Type B pancreatic cell (in vitro differentiated cells): ENCODE measurements at places on chromosomes 12 and 14.

- DNase-seq, result peak; percentile 40
Observed at GRCh38 chr14:101022916-101023435, 119.5 kb upstream of the RTL1 start.

- no peak for DNase-seq
Observed at GRCh38 chr14:92968291-92969020, 45.5 kb downstream of the CHGA start.

DNA sequence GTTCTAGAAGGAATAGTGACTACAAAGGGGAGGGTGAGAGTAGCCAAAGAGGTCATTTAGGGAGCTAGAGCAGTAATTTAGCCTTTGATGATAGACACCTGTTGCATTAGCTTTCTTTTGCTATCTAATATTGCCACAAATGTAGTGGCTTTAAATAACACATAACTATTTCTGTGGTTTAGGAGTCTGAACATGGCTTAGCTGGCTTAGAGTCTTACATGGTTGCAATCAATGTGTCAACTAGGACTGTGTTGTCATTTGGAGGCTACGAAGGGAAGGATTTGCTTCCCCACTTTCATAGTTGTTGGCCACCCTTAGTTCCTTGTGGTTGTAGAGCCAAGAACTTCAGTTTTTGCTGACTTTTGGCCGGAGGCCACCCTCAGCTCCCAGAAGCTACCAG is 99.9 kb downstream of the C12orf50 start:
- DNase-seq, result no peak

DNA sequence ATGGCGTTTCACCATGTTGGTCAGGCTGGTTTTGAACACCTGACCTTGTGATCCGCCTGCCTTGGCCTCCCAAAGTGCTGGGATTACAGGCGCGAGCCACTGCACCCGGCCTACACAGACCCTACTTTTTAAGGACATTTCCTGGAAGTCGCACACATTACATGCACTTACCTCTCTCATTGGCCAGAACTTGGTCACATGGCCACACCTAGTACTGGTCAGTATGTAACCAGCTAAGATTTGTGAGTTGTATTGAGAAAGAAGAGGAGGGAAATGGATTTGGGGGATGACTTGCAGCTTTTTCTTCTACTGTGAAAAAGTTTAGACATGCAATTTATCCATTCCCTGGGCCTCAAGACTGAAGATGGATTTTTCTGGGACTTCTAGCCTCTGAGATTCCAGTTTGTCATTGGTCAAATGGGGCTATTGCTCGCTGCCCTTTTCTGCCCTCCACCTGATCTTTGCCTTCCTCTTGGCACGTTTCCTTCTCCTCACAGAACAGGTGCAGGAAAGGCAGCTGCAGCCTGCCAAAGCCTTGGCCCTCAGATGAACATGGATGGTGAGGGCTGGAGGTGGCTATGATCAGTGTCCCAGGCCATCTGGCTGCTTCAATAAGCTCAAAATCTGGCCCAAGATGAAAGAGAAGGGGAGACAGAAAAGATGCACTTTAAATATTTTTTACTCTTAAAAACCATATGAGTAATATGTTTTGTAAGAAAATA is 7.1 kb upstream of the ZDHHC22 start:
- no peak for DNase-seq

- DNase-seq, result no peak
Observed at GRCh38 chr12:47789712-47790489, 16.9 kb downstream of the SLC48A1 start.

DNA sequence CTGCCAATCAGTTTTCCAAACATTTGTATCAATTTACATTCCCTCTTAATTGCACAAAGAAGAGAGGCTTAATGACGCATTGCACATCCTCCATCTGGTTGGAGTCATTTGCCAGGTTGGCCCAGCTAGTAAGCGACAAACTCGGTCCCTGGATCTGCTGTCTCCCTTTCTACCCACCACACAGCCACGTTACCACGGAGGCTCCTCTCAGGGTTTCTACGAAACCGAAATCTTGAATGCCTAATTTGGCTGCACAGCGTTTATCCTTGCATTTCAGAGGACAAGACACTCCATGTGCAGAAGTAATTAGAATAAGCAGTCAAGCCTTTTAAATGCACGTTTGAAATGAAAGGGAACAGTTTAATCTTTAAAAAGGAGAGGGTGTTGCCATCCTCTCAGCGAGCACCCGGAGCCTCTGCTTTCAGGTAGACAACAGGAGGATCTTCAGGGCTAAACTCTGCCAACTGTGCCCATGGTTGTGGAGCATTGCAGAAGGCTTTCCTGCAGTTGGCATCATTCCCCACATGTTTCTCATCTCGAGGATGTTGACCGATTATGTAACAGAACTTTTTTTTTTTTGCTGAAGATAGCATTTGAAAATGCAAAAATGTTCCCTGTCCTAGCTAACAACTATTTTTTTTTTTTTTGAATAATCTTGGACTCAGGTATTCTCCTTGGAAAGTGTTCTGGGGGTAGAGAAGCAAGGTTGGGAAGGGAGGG is 37.8 kb downstream of the SLC24A4 start:
- DNase-seq, result no peak

GRCh38 chr12:44497044-44497443 is 379.1 kb downstream of the NELL2 start:
- no peak for DNase-seq

DNA sequence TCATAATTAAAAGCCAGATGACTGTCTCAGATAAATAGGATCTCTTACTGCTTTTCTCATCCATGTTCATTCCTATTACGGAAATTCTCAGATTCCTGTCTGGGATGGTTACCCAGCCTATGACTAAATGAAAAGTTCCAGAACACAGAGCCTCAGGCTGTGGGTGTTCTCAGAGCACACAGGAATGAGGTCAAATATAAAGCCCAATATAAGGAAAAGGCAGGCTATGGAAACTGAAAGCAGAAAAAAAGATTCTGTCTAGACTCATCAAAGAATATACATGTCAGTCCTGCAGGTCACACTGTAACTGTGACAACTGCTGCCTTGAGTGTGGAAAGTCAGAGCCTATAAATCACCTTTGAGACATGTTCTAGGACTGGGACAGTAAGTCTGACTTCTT is 64.3 kb downstream of the DCAF5 start:
- DNase-seq, result no peak

GRCh38 chr12:23756416-23756815 is 193.1 kb downstream of the SOX5 start:
- no peak for DNase-seq

DNA sequence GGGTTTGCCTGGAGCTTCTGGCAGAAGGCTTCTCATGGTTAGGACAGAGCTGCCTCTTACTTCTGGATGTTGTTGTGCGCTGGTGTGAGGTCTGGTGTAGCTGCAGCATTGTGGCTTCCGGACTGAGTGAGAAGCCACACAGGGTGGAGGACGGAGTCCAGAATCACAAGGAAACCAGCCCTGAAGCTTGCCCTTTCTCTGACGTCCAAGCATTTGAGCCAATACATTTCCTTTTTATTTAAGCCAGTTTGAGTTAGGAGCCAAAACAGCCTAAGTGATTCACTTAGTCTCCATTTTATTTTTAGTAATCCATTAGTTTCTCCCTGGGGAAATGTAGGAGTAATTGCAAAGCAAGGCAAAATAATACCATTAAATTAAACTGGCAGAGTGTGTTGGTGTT is 402.4 kb upstream of the RGS6 start:
- DNase-seq, result no peak
